ENCODE measurements at places on chromosomes 12 and 14.

DNA sequence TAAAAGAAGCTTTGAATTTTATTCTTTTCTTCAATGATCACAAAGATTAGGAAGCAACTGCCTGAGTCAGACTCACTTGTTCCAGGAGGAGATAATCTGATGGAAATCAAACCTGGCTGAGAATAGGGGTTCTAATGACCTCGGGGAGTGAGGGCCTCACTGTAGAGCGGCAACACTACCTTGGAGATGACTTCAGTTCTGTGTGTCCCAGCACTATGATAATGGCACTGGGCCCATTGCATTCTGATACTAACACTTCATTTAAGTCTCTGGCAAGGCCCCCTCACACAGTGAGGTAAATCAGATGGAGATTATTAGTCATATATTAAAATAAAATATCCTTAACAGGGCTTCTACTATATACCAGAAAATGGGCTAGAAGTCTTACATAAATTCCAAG lies 233.3 kb upstream of the EGLN3 start:
- DNase-seq, result no peak

DNA sequence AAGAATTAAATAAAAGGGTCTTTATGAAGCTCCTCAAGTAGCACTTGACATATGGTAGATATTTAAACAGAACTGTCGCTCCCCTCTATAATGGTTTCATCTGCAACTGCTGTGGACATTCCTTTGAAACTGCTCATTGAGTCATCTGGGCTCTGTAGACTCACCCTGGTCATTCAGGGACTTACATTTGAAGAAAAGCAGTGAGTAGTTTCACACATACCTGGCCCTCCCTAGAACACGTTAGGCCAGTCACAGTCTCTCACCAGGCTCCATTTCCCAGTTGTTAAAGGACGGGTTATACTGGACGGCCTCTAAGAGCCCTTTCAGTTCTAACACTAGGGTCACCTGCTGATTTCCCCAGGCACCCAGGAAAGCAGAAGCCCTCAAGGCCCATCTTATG lies 217.0 kb downstream of the BCL11B start:
- DNase-seq, result no peak

DNA sequence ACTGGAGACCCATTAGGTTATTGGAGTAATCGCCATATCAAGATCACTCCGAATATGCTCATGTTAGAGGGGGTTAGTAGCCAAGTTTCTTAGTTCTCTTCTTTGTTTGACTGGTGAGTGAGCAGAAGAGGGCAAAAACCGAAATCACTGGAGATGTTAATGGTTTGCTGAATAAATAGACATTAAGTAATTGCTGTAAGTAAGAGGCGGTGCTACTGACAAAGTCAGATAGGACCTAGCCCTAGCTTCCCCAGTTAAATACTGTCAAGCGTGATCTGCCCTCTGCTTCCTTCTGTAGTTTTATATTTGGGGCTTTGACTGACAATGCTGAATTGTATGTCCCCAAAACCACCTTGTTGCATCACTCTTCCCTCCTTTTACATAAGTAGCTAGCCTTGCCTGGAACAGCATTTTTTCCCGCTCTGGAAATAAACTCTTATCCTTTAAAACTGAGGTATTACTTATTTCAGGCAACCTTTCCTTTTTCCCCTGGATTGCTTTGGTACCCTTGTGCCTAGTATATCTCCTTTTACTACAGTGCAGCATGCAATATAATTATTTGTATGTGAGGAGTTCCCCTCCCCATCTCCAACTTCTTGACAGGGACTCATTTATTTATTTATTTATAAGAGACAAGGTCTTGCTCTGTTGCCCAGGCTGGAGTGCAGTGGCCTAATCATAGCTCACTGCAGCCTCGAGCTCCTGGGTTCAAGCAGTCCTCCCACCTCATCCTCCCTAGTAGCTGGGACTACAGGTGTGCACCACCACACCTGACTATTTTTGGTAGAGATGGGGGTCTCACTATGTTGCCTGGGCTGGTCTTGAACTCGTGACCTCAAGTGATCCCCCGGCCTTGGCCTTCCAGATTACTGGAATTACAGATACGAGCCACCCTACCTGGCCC lies 1.4 kb downstream of the SNRPF start:
- no peak for DNase-seq

- no peak for DNase-seq
These were observed 17.9 kb upstream of the DHRS7 start for GRCh38 chr14:60183138-60183537.

- no peak for DNase-seq
These were observed 14.4 kb upstream of the SPSB2 start for GRCh38 chr12:6887460-6887859.

GRCh38 chr12:24798335-24798734 lies 150.6 kb downstream of the BCAT1 start:
- DNase-seq, result no peak

- DNase-seq, result no peak
These were observed 16.6 kb downstream of the CCND2 start for GRCh38 chr12:4289998-4290790.

DNA sequence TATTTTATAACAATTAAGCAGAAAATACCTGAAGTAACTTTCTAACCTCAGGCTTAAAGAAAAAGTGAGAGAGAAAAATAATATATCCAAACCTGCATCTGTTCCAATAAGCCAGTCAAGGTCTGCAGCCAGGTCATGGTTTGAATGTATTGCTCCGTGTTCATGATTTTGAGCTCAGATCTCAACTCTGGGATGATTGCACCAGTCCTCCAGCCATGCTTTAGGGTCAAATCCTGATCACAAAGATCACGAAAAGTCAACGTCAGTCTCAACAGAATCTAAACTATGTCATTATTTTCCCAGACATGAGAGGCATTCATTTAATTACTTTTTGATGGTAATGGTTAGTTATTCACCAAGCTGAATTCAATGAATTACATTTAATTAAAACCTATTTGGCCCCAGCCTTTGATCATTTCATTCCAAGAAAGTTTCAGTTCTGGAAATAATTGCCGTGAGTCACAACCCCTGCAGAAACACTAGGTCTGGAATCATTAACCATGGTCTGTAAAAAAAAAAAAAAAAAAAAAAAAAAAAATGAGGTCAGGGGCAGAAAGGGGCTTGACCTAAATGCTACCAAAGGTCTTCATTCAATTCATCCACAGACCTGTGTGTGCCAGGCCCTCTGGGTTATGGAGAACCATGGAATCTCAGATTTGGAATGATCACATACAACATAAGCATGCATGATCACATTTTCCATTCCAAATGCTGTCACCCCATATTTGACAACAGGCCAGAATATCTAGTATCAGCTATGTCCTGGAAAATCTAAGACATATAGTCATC lies 55.6 kb downstream of the NT5DC3 start:
- no peak for DNase-seq

- no peak for DNase-seq
These were observed 323.1 kb upstream of the FBXO33 start for GRCh38 chr14:39755269-39755878.

GRCh38 chr12:33116284-33116683 lies 219.7 kb upstream of the PKP2 start:
- DNase-seq, result no peak

GRCh38 chr12:101885912-101886561 lies 8.7 kb downstream of the DRAM1 start:
- DNase-seq, result no peak

GRCh38 chr12:93091886-93092648 lies 163.0 kb upstream of the EEA1 start:
- no peak for DNase-seq

GRCh38 chr12:69904777-69905176 lies 79.8 kb downstream of the MYRFL start:
- peak; percentile 33 for DNase-seq

DNA sequence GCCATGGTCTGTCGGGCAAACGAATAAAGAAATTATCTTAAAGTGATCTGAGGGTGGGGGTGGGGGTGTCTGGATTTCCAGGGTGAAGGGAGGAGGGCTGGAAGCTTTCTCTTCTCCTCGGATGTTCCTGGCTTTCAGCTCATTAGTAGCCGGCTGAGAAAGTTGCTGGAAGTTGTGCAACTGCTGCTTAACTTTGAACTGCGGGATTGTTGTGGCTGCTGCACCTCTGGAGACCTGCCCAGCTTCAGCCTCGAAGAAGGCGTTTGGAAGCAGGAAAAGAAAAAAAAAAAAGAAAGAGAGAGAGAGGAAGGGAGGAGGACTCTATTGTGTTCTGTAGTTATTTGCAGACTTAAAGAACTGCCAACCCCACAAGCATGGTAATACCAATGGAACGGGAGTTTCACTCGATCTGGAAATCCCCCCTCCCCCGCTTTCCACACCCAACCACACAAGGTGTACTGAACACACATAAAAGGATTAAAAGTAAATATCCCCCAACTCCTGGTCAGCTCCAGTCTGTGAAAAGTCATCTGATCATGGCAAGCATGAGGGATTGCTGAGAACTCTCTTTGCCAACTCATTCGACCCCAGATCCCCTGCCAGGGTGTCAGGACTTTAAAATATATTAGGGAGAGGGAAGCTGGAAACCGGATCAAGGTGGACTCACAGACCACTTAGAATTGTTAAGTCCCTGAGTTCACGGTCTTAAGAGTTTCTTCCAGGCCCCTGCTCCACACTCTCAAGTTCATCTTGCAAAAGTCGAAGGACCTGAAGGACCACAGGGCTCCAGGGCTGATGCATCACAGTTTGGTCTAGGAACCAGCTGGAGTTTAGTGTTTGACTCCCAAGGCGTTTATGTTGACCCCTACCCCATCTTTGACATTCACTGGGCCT lies at the start of gene RASSF9:
TSS of gene RASSF9 (minus strand) at position 213 of the 894 bp plus-strand sequence. CDS start at position 5, 208 bp downstream.
- DNase-seq, result peak; percentile 30

- no peak for DNase-seq
These were observed 82.4 kb downstream of the CRADD start for GRCh38 chr12:93759512-93760081.

DNA sequence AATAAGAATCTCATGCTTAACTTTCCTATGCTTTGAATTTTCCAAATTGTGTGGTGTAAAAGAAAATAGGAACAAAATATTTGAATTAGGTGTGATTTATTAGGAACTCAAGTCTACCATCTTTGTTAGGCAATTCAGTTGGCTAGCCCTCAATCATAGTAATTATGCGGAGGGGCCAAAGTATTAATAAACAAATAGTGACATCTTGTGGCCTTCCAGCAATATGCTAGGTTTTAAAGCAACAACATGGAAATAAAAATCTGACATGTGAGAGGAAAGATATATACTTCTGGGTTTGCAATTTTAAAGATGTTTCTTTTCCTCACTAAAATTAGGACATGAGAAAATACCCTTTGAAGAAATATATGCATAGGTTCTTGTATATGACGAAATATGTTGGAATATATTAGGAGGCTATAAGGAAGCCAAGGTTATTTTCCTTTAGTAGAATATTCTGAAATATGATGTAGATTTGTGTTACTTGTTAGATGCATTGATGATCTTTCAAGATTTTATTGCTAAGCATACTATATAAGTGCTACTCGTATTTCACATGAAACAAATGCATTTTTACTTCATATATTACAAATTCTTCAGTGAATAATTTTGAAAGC lies 200.4 kb downstream of the PTPRO start:
- peak; percentile 46 for DNase-seq

GRCh38 chr12:94873734-94874517 lies 129.6 kb downstream of the NDUFA12 start:
- DNase-seq, result no peak

GRCh38 chr14:74503938-74504335 lies 10.4 kb downstream of the ISCA2 start:
- DNase-seq, result no peak

DNA sequence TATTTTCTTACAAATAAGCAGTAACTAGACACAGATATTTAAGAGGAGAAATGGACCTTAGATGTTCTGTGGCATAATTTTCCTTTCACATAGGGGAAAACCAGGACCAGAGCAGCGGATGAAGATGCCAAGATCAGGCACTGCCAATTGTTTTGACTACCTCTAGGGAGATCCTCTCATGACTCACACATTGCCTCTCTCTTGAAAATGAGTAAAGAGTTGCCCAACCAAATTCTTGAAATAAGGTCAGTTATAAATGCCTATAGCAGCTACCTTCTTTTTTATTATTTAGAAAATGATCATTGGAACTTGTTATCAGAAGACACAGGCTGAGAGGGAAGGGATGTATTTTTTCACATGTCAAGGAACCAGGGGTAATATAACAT lies 263.4 kb upstream of the PLEKHG7 start:
- peak; percentile 37 for DNase-seq

- no peak for DNase-seq
These were observed 5.9 kb upstream of the ALG10 start for GRCh38 chr12:34016361-34016760.
